NCI-H1105 (cell line): ENCODE measurements at places on chromosomes 2 and 18.

- no peak for DNase-seq
Observed at GRCh38 chr2:31770741-31771140, 190.0 kb upstream of the SRD5A2 start.

DNA sequence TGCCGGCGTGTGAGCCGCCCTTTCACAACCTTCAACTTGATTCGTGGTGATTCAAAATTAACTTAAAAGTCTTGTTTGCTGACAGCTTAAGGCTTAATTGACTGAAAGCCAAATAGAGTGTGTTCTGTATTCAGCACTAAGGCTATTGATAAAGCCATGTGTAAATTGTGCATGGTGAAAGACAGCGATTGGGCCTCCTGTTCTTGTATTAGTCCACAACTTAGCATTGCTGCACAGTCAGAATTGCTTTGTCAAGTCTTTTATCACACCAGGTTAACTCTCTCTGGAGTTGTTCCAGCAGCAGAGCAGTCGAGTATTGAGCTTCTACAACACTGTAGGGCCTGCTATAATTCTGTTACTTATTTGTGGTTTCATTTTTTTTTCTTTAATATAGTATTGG is 210.1 kb downstream of the WDR7 start:
- peak; percentile 72 for DNase-seq

GRCh38 chr2:58971511-58972360 is 730.6 kb upstream of the FANCL start:
- DNase-seq, result no peak

GRCh38 chr2:23607925-23608324 is 222.9 kb downstream of the KLHL29 start:
- DNase-seq, result no peak

DNA sequence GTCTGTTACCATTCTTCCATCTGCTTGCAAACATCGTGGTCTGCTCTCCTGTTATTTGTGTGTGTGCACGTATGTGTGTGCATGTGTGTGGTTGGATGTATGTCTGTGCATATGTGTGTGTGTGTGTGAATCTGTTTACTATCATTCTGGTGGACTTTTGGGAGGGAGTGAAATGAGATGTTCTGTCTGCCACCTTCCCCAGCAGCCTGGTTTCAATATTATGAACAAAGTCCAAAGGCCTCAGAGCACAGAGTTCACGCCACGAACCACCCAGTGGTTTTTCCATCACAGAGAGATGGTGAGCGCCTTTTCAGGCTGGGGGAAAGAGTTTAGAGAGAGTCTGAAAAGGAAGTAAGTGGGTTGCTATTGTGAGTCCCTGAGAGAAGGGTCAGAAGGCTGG is 67.1 kb upstream of the YWHAQ start:
- no peak for DNase-seq

DNA sequence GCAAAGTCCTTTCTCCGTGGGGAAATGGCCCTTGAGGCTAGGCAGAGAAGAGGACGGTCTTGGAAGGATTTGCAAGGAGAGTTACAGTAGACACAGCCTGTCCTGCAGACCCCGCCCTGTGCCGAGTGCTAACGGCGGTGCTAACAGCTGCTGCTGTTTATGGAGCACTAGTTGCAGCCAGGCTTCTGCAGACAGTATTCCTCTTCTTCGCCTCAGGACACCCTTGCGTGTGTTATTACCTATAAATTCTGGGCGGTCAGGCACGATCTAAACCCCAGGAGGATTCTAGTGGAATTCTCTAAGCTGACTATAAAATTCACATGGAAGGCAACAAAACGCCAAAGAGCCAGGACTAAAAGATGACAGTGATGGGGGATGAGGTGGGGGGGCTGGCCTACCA is 139.8 kb downstream of the GLI2 start:
- no peak for DNase-seq

DNA sequence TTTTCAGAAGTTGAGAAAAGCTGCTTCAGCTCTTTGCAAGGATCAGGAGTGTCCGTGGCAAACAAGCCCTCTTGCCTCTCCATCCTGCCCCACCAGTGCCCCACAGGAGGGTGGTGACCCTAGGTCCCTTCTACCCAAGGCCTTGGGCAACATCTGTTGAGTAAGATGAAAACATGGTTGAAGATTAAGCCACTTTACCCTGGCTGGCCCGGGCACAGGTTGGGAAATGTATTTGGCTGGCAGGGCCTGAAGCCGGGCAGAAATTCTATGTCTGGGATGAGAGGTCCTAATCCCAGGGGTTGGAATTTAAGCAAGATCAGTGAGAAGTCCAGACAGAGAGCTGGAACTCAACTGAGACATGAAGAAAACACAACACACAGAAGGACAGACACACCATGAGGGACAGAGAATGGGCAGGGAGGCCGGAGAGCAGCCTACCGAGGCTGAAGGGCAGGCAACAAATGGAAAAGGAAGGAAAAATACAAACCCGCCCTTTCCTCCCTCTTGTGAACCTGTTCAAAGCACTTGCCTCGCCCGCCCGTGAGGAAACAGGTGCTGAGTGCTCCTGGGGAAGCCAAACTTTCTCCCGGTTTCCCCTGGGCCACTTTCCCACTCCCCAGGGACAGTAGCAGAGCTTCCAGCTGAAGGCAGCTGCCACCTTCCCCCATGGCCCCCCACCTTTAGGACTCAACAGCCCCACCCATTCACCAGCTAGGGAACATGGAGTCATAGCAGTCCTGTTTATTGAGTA is 86.1 kb downstream of the TNS1 start:
- no peak for DNase-seq

DNA sequence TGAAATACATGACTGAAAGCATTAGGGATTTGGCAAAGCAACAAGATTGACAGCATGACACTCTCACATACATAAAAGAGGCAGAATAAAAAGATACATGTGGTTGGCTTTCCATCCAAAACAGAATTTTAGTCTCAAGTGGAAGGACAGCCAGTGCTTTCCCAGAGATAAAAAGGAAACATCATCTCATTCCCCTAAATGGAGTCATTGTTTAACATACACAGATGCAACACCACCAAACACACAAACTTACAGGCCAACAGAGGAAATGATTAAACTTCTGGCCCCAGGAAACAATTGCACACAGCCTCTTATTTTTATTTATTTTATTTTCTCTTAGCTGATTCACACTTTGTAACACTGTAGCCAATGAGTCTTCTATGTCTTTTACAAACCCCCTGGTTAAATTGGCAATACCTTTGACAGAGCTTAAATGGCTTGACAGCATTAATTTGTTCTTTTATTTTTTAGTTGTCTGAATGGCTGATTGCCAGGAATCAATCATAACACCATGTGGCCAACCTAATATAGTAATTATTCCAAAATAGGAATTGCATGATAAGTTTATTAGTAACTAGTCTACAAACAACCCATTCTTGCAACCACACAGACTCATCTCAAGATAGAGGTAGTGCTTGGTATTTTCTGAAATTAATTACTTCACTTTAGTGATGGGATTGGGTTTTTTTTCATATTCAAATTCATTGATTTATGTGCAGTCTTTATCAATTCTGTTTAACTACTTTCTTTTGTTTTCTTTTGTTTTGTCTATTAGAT is 190.5 kb downstream of the RND3 start:
- DNase-seq, result peak; percentile 10

DNA sequence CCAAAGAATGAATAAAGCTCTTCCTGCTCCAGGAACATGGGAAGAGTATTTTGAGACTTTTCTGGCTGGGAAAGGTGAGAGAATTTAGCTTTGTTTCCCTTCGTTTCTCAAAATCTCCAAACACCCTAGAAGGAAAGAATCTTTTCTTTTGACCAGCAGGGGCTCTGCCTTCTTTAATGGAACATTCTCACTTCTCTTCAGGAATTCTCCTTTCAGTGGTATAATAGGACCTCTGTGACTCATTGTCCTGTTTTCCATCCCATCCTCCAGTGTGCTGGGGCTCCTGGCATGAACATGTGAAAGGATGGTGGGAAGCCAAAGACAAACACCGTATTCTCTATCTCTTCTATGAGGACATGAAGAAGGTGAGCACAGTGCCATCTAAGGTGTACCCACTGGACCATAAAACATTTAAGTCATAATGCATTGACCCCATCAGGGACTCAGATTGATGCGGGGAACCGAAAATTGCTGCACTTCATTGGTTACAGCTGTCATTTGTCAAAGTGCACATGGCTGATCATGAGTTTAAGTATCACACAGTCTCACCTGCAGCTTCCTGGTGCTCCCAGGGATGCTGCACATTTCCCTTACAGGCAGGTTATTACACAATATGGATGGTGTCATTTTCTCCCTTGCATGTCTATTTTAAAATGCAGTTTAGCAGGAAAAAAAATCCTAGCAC is 5.5 kb downstream of the SULT1C4 start:
- DNase-seq, result no peak

- no peak for DNase-seq
Observed at GRCh38 chr2:7704296-7704865, 787.2 kb downstream of the RNF144A start.
